NCI-H187 (cell line): ENCODE measurements at places on chromosomes 1 and 21.

GRCh38 chr1:157944663-157945280 is 48.7 kb upstream of the KIRREL1 start:
- DNase-seq: no peak

GRCh38 chr1:12046749-12047119 is 16.4 kb upstream of the TNFRSF8 start:
- DNase-seq: no peak

- DNase-seq: no peak
Measured at GRCh38 chr1:182240085-182240484, 151.5 kb downstream of the GLUL start.

DNA sequence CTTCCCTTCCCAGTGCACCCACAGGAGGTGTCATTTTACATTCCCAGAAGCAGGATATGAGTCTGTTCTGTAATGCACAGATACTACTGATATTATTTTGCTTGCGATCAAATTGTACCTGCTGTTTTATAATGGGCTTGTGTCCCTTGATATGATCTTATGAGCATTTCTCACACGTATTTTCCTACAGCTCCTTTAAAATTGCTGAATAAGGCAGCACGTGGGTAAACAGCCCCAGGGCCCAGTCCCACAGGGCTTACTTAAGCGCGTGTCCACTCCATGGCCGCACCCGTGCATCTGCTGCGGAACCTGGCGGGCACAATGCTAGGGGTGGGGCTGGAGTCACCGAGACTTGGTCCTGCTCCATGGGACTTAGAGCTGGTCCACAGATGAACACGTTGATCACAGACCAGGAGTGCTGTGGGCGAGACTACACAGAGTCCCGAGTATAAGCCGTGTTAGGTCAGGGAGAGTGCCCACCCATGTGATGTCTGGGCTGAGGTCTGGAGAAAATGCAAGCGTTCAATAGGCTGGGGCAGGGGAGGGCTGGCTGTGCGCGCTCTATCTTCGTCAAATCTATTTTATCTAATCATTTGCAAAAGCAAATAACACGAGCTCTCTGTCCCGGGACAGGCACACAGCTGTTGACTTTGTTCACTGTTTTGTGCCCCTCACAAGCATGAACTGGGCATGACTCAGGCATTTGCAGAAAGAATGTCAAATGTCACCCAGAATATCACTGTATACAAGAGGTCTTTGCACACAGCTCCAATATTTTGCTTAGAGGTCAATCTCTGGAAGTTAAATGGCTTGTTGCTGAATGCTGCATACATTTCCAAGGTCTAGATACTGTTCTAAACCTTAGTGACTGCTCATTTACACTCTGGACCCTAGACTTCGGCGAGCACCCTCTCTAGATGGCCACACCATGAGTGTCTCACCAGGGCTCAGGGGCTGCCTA is 119.3 kb downstream of the CRYAA start:
- no peak for DNase-seq
